ENCODE measurements at places on chromosomes 7 and 10.

DNA sequence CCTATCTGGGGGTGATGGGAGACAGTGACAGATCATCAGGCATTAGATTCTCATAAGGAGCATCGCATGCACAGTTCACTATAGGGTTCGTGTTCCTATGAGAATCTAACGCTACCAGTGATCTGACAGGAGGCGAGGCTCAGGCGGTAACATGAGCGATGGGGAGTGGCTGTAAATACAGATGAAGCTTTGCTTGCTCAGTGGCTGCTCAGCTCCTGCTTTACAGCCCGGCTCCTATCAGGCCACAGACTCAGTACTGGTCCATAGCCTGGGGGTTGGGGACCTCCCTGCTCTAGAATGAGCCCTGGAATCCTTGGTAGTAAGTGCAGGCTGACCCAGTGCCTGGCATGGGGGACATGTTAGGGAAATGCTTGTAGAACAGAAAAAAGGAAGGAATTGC, 426.0 kb downstream of the TYW1 start:
- DNase-seq, result no peak

DNA sequence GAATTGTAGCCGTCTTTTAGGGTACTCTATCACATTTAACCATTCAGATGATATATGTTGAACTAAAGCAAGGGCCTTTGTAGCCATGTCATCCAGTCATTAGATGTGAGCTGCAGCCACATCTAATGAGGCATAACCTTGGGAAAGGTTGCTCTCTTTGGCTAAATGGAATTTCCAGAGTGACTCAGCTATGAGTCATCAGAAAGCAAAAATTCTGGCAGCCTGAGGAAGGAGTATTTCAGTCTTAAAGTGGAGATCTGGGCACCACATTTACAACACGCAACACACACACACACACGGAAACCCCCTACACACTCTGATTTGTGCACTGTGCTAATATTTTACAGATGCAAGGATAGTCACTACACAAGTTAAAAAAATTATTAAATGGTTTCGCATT, 176.9 kb upstream of the ZWINT start:
- no peak for DNase-seq

DNA sequence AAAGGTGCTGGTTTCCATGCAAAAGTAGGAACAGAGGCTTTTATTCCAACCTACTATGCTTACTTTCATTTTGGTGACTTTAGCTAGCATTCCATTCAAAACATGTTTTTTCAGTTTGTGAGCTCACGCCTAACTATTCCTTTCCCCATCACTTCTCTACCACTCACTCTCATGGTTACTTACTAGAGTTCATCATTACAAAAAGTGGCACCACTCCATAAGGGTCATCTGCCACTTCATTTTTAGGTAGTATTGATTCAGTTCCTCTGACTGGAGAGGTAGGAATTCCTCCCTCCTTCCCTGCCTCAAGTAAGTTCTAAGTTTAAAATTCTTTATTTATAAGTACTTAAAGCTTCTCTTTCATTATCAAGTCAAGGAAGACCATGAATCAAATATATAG, 543.1 kb downstream of the HTR7 start:
- DNase-seq, result no peak

DNA sequence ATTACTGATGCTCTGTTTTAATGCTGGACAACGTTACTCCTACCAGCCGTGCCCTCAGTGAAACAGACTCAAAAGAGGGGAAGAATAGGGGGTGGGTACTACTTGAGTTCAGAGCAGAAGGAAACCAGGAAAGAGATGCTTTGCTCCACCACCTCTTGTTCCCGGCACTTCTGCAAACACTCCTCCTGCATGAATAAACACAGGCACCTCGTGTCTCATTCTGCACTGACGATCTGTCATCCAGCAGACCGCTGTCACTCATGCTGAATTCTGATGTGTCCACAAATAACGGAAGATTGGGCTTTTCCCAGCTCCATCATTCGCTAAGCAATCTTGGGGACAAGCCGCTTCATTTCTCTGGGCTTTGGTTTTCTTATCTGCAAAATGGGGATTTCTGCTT, 26.7 kb downstream of the YWHAG start:
- DNase-seq, result no peak

GRCh38 chr7:125125315-125125714, 195.7 kb upstream of the POT1 start:
- no peak for DNase-seq

DNA sequence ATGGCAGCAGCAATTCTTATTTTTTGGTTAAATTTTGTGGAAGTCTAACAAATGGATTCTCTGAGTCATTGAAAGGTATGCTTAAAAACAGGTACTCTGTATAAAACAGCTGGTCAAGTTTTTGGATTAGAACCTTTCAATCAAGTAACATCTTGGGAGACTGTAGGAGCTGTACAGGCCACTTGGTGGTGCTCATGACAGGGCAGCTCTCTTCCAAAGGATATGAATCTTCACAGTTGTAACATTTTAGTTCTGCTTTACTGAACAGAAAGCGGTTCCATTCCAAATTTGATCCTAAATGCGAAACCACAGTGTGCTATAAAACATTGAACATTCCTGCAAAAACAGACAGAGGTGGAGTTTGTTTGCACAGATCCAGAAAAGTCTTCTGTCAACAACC, 44.5 kb upstream of the AGR3 start:
- peak; percentile 22 for DNase-seq

DNA sequence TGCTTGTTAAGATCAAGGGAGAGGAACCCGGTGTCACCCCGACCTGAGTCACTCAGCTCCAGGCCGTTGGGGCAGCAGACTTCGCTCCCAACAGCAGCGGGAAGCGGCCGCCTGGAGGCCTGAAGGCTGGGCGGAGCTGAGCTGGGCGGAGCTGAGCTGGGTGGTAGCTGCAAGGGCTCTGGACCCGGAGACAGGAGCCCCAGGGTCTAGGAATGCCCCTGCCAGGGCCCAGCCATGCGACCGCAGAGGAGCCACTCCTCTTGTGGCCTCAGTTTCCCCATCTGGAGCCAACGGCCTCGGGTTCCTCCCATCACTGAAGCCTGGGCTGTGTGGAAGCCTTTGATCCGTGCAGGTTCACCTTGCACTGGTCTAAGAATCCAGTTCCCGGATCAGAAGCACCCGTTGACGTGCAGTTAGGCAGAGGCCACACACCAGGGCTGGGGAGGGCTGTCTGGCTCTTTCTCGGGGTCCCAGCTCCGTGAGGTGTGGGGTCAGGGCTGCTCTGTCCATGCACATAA, 21.9 kb upstream of the DPYSL4 start:
- DNase-seq, result no peak

DNA sequence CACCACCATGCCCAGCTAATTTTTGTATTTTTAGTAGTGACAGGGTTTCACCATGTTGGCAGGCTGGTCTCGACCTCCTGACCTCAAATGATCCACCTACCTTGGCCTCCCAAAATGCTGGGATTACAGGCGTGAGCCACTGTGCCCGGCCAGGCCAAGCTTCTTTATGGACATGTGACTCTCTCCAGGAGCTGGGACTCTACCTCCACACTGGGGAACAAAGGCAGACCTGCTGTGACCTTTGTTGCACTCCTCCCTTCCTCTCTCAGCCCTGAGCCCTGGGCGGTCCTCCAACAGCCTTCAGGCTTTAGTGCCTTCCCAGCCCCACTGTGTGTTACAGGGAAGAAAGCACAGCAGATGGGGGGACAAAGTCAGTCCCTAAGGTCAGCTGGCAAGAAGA, 55.0 kb upstream of the DUSP5 start:
- peak; percentile 3 for DNase-seq

GRCh38 chr7:41732843-41733306, 30.0 kb upstream of the INHBA start:
- DNase-seq, result no peak

- DNase-seq, result no peak
These were observed 244.2 kb downstream of the THSD7A start for GRCh38 chr7:11587814-11588213.

DNA sequence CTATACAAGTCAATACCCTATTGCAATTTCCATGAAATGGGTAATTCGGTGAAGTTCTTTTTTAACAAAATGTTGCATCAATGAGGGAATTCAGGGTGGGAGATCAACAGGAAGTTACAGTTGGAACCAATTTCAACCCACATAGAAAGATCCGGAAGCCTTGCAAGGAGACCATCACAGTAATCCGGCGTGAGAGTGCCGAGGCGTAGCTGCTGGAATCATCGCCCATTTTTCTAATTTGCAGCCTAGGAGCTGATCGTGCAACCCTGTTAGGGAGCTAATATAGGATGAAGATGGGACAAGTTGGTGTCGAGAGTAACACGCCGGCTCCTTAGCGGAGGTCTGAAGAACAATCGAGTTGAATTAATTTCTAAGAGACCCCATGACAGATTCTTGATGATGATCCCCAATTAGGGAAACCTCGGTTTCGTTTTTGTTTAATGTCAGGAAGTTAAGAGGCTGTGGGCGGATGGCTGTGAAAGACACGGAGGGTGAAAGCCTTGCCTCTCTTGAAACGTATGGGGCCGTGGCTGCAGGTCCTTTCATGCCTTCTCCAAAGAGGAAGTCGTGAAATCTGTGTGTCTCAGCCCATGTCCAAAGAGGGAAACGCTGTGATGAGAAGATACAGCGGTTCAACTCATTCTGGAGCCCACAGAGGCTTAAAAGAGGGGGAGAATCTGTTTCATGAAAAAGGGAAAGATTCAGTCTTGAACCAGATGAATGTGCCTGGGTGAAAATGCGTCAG, 51.2 kb upstream of the CARD11 start:
- DNase-seq, result peak; percentile 68

GRCh38 chr7:74544706-74545469, 91.2 kb downstream of the GTF2IRD1 start:
- peak; percentile 58 for DNase-seq

DNA sequence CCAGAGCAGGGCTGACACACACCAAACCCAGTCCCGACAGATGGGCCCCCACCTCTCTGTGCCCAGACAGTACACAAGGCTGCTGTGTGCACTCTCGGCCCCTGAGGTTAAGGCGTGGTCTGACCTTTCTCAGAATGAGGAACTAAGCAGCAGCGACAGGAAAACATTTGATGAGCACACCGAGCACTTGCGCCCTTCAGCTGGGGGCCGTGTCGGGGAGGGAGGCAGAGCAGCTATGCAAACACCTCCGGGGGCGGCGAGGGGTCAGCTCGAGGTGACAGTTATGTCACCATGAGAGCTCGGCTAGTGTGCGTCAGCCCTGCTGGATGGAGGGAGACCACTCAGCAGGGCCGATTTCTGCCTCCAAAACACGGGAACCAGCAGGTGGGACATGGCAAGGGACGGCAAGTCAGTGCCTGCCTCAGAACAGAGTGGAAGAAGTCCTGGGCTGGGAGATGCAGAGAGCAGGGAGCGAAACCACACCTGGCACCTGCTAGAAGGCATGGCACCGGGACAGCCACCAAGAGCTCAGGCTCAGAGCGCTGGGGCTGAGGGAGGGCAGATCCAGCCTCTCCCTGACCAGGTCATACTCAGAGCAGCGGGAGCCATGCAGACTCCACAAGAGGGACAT, 57.4 kb downstream of the CHST15 start:
- peak; percentile 42 for DNase-seq

DNA sequence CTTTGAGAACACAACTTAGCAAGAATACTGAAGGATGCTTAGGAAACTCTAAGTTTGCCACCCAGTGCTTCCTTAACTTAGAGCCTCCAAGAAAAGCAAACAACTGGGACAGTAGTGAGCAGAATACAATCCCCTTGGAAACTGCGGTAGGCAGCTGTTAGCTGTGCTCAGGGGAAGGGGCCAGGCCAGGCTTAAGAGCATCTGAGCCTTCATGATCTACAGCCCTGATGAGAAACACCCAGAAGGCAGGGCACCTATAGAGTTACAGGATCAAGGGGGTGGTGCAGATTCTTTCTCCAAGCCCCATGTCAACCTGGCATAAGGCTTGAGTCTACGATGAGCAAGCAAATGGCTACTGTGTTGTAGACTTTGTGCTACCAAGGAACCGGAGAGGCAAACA, 51.4 kb upstream of the DLG5 start:
- DNase-seq, result no peak

DNA sequence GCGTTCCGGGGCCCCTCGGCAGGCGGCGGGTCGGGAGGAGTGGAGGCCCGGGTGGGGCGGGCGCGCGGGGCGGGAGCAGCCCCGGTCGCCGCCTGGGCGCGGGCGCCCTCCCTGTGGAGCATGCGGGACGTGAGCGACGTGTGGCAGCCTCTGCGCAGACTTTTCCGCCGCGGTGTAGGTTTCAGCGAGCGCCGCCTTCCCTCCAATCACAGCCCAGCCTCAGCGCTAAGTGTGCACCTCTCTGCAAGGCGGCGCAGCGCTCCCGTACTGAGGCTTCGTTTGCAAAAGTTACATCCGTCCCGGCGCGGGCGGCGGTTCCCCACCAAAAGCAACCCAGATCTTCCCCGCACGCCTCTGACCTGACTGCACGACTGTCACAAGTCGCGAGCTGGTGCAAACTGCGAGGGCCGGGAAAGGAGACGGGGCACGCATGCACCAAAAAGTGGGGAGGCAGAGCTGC, 1.2 kb upstream of the PFKFB3 start:
- DNase-seq, result peak; percentile 92

DNA sequence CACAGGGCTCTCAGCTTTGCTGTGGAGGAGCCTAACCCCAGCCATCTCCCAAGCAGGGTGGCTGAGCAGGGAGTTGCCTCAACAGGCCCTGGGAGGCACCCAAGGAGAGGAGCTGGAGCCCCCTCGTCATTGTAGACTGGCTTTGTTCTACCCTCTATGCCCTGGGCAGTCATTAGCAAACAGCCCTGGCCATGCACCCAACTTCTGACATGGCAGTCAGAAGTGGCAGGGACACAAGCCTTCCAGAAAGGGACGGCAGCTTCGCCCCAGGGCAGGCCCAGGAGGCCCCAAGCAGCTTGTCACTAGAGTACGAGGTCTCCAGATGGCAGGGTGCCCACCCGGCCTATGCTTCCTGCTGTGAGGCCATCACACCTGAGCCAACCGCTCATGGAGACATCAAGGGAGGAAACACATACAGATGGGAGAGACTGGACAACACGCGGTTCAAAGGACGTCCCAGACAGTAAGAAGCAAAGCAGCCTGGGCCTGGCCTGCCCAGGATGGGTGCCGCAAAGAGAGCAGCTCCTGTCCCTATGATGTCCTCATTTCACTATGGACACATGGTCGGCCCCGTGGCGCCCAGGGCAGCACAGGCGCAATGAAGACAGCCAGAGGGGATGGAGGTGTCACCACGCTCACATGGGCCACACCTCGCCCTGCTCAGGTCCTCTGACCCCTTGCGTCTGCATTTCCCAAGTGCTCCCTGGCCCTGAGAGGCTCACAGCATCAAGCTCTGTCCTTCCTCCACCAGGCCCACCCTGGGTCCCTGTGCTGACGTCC, 190.9 kb upstream of the CXCL12 start:
- DNase-seq, result no peak

DNA sequence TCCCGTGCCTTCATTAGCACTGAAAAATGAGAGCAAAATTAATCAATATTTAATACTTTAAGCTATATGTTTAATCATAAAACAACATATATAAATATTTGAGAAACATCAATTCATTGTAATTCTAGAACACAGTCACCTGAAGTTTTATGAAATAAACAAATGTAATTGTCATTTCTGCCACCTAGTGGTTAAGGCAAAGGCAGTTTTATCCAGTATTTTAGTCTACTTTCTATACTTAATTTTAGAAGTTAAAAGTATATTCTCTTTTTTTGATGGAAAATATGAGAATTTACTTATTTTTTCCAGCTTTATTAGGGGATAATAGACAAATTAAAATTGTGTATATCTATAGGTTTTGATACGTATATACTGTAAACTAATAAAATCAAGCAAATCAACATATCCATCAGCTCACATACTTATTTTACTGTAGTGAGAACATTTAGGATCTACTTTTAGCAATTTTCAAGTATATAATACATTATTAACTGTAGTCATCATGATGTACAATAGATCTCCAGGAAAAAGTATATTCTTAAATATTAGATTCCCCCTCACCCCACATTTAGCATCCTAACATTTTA, 16.9 kb downstream of the PCGF6 start:
- DNase-seq, result no peak
